ENCODE measurements at places on chromosomes 16 and 17.

- DNase-seq: no peak
Measured at GRCh38 chr17:64520359-64520758, 13.6 kb downstream of the CEP95 start.

- peak; percentile 98 for DNase-seq
Measured at GRCh38 chr16:69424053-69424934, at the start of gene CYB5B. TSS of gene CYB5B (plus strand) at chr16:69424619. CDS start at chr16:69424684, 65 bp downstream.

- DNase-seq: no peak
Measured at GRCh38 chr16:75239542-75240122, 11.8 kb downstream of the BCAR1 start.

GRCh38 chr16:79083508-79084299 lies 516.8 kb downstream of the MAF start:
- no peak for DNase-seq

DNA sequence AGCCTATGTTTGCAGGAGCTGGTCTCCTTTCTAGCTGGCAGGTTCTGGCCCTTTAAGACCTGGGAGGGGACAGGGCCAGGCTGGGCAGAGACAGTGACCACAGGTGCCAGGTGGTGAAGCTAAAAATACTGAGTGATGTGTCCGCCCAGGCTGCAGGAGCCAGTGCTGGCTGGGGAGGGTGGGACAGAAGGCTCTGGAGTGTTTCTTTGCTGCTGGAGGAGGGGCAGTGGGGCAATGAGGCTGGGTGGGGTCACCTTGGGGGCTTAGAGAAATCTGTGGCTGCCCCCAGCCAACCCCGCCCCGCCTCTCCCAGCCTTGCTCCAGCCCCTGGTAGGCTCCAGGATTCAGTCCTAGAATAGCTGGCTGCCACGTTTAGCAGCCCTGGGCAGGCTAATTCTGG lies 30.4 kb upstream of the SBK1 start:
- DNase-seq: no peak

GRCh38 chr16:78749745-78750268 lies 650.4 kb downstream of the WWOX start:
- DNase-seq: no peak

GRCh38 chr17:1598399-1599095 lies 30.1 kb downstream of the SLC43A2 start:
- no peak for DNase-seq

DNA sequence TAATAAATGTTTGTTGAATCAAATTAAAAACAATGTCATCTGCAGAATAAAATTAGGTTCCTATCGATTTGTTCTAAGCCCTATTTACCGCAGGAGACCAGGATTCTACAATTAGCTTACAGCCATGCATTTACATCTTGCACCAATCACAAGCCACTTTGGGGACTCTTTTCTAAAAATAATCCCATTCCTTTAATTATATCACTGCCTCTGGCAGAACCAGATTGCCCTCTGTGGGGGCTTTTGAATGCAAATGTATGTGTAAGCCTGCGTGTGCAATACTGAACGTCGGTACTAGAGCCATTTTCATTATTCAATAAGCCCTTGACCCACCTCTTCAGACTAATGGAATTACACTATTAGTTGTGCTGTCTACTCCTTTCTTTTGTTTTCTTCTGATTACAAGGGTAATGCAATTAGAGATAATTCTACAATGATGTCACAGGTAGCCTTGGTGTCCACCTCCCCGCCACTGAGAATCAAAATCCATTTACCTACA lies 391.3 kb upstream of the XYLT1 start:
- no peak for DNase-seq

DNA sequence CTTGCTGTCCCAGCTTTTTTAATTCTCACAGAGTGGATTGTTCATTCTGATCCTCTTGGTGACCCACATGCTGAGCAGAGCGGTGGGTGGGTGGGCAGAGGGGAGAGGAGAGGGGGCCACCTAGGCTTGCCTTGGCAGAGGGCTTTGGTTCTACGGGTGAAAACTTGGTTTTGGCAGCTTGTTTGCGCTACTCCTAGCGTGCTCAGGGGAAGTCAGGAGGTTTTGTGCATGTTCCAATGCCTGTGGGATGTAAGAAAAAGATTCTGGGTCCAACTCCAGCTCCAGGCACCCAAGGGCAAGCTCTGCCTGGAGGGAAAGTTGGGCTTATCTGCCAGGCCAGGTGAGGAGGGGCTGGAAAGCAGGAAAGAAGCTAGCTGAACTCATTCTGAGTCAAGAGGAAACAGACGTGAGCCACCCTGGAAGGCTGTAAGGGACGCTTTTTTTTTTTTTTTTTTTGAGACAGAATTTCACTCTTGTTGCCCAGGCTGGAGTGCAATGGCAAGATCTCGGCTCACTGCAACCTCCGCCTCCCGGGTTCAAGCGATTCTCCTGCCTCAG lies 169.1 kb downstream of the WSCD1 start:
- peak; percentile 63 for DNase-seq

DNA sequence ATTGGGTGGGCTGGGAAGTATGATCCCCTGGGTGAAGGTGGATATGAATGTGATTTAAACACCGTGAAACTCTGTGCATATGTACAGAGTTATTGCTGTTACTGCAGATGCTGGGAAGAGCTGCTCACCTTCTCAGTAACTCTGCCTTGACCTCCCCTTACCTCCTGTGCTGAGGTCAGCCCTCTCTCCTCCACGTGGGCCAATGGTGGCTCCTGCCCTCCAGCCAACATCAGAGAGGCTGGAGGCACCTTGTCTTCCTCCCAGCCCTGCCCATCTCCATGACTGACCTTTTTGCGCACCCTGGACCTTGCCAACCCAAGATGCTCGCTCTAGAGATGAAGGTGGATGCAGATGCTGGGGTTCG lies 387 bp upstream of the ASB16 start:
- DNase-seq: no peak

DNA sequence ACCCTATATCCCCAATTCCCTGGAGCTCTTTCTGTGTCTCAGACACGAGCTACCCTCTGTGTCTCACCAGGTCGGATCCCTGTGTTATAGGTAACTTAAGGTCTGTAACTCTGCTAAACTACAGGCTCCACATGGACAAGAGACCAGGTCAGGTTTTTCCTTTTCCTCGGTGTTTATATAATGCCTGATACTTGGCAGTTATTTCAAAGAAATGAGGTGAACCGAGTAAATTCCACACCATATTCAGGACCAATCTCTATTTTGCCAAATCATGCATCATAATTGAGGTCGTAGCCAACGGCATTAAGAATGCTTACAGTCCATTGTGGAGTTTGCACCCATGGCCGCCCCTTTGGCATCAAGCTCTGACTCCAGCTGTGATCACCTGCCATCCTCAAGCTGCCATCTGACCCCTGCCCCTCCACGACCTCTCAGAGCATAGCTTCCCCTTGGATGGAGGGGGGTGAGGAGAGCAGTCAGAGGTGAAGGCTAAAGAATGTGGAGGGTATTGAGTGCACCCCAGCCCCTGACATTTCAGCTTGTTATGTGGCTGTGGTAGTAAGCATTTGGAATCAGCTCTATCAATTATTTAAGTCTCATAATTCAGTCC lies 434.7 kb upstream of the RBFOX1 start:
- DNase-seq: no peak

DNA sequence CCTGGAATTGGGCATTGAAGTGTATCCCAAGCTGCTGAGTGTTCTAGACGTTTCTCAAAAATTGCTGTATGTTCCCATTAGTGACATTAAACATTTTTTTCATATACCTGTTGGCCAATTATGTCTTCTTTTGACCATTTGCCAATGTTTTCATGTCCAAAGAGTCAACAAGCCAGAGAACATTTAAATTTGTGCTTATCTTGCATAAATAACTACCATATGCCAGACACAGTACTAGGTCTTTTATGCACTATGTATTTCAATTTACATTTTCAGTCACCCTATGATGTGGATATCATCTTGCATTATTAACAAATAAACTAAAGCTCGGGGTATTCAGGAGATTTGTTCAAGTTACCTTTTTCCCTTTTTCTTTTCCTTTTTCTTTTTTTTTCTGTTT lies 632.9 kb upstream of the C16orf82 start:
- DNase-seq: no peak

DNA sequence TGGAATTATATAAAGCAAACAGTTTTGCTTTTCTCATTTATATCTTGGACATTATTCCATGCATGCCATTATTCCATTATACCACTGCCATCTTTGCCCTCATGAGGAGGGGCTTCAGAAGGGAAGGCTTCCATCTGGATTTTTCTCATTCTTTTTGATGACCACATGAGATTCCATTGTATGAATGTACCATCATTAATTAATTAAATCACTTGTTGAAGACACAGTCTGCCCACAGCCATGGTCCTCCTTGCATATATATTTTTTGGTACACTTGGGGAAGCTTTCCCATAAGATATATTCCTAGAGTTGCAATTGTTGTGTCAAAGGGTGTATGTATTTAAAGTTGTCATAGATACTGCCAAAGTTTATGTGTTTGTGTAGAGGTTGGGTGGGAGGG lies 7.1 kb downstream of the ARL4D start:
- no peak for DNase-seq

DNA sequence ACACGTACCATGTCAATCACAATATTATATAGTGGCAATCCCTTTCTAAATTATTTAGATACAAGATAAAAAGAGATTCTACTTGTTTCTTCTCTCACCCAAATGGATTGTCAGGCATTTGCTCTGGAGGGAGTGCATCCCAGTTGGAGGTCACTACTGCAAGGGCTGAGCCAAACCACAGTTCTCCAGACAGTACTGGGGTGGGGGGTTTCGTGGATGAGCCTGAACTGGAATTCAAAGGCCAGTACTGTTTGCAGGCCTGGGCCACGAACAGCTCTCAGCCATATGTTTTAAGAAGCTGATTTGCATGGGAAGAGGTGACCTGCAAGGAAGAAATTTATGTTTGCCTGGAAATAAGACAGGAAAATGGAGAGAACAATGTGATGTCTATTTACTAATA lies 314.9 kb downstream of the PMP22 start:
- no peak for DNase-seq

DNA sequence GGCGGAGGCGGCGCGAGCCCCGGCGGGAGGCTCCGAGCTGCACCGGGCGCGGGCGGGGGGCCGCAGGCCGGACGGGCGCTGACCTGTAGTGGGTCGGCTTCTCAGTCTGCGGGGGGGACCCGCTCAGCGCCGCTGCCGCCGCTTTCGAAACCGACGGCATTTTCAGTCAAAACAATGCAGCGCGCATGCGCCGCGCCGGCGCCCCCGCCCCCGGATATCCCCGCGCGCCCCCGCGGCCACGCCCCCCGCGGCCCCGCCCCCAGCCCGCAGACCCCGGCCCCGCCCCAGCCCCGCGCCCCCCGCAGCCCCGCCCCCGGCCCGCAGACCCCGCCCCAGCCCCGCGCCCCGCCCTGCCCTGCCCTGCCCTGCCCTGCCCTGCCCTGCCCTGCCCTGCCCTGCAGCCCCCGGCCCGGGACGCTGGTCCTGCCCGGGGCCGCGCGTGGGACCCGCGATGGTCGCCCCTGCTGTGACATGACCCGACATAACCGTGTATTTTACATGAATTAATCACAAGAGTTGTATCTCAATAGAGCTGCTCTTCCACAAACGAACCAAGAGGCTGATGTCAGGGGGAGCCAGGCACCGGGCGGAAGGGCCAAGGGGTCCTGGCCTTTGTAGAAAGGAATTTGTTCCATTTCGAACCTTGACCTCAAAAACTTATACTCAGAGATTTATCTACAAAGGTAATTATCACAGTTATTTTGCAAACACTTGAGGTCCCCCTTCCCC lies at the start of gene UNKL:
UNKL (minus strand) TSS at position 173 of the 729 bp plus-strand sequence; CDS start at position 160, 13 bp downstream.
- no peak for DNase-seq

DNA sequence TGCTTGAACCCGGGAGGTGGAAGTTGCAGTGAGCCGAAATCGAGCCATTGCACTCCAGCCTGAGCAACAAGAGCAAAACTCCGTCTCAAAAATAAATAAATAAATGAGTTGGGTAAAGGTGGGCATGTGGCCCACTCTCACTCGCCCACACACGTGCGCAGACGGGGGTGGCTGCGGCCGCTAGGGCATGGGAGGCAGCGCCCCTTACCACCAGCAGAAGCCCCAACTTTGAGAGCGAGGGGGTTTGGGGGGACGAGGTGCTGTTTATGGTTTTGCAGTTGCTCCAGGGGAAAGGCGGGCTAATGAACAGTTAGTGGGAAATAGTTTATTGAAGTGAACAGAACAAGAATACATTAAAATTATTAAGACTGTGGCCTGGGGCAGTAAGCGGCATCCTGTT lies 14.9 kb upstream of the RBFOX3 start:
- no peak for DNase-seq

- no peak for DNase-seq
Measured at GRCh38 chr17:42475121-42475520, 16.4 kb downstream of the ATP6V0A1 start.

DNA sequence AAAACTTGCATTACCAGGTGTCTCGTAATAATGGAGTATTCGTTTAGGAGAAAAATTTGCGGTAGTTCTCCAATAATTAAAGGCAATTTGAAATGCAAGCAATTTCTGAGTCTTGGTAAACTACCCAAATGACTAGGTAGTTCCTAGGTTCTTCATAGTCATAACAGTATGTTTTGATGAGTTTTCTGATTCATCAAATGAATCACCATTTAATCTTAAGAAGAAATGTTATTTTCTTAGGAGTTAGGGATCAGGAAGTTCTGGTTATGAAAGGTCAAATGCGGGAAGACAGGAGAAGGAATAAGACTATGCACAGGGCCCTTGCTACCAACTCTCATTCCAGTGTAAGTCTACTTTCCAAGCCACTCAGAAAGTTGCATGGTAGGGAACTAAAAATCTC lies 221.5 kb upstream of the SOX9 start:
- DNase-seq: peak; percentile 79

DNA sequence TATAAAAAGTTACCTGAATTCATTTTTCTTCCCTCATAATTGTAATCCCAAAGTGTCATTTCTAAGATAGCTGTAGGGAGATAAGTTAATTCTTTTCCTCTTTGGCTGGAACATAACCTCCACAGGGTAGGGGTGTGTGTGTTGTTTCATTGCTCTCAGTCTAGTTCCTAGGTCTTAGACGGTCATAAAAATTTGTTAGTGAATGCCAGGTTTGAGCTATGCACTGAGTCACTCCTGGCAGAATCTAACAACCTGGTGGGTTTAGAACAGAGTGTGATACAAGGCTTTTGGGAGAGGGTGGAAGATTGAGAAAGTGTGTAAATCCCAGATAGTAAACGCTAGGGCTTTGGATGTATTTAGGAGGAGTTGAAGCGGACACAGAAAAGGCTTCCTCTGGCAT lies 894 bp upstream of the PHKG2 start:
- peak; percentile 56 for DNase-seq

DNA sequence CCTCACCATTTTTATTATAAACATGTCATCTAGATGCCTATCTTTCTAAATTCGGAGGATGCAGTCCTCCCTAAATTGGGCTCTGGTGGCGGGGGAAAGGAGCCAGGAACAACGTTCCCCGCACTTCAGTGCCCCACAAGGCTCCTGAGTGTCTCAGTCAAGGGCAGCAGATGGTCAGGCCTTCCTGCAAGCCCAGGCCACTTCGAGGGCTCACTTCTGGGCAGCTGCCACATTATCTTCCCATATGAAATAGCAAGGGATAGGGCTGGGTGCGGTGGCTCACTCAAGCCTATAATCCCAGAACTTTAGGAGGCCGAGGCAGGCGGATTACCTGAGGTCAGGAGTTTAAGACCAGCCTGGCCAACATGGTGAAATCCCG lies 32.3 kb downstream of the FBXO31 start:
- DNase-seq: no peak

- DNase-seq: peak; percentile 26
Measured at GRCh38 chr16:74700438-74701225, at the start of gene MLKL. TSS of gene MLKL (minus strand) at chr16:74700862. CDS start at chr16:74695757, 5,105 bp downstream.

Measured in mammary epithelial cell (primary cell).